NCI-H510A treated with DMSO at 0.1 percent for 48 hours (cell line): ENCODE measurements at places on chromosomes 11 and 22.

DNA sequence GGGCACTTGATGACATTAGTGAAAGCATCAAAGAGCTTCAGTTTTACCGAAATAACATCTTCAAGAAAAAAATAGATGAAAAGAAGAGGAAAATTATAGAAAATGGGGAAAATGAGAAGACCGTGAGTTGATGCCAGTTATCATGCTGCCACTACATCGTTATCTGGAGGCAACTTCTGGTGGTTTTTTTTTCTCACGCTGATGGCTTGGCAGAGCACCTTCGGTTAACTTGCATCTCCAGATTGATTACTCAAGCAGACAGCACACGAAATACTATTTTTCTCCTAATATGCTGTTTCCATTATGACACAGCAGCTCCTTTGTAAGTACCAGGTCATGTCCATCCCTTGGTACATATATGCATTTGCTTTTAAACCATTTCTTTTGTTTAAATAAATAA lies 10.6 kb downstream of the REXO2 start:
- DNase-seq = no peak

DNA sequence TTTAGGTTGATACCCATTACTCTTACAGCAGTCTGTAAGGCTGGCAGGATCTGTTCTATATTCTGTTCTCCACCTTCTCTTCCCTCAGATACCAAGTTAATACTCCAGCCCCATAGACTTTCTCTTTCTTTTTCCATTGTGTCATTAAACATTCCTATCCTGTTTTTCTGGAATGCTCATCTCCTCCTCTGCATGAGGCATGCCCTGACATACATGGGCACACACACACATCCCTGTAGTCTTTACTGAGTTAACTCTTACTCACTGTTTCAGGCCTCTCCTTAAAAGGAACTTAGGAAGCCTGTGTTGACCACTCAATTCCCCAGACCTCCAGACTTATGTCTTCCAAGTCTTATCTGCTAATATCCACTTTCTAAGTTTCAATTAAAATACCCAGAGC lies 476.8 kb downstream of the METTL15 start:
- no peak for DNase-seq

GRCh38 chr11:128462922-128463321 lies 124.4 kb downstream of the ETS1 start:
- no peak for DNase-seq

DNA sequence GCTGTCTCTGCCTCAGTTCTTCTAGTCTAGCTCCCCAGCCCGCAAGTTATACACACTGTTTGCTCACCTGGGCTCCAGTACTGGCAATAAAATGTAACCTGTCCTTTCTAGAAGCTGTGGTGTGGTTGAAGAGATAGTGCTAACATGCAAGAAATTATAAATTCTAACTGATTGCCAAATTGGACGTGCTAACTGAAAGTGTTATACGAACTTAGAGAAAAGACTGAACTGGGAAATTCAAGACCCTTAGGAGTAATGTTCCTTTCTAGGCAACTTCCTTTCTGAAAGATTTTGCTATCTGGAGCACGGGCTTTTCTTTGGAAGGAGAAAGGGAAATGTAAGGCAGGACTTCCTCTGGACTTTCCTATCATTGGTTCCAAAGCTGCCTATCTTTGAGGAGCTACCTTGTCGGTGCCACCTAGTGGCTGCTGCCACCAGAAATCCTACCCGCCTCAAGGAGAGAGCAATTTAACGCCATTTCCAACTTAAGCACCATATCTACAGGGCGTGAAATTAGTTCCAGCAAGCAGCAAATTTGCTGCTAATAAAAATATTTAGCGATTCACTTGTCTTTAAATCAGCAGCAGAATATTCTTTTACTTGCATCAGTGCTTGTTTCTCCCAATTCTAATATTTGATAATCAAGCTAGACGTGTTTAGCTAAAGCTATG lies 12.7 kb upstream of the TMEM218 start:
- no peak for DNase-seq

DNA sequence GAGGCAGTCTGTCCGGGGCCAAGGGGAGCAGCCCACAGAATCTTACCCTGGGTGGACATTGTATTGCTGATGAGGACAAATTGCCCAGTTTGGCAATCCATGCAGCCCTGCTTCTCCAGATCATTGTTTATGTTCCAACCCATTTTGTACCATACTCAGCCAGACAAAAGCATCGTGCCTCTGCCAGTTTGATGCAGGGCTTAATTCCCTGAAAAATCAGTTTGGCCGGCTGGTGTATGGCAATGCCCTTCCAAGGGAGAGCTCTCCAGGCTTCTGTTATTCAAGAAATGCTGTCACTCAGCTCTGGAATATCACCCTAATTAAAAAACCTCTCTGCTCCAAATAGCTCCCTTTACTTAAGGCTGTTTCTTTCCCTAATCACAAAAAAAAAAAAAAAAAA lies 697.7 kb downstream of the TBC1D22A start:
- no peak for DNase-seq

- no peak for DNase-seq
Observed at GRCh38 chr11:28346721-28347120, 238.5 kb downstream of the METTL15 start.

DNA sequence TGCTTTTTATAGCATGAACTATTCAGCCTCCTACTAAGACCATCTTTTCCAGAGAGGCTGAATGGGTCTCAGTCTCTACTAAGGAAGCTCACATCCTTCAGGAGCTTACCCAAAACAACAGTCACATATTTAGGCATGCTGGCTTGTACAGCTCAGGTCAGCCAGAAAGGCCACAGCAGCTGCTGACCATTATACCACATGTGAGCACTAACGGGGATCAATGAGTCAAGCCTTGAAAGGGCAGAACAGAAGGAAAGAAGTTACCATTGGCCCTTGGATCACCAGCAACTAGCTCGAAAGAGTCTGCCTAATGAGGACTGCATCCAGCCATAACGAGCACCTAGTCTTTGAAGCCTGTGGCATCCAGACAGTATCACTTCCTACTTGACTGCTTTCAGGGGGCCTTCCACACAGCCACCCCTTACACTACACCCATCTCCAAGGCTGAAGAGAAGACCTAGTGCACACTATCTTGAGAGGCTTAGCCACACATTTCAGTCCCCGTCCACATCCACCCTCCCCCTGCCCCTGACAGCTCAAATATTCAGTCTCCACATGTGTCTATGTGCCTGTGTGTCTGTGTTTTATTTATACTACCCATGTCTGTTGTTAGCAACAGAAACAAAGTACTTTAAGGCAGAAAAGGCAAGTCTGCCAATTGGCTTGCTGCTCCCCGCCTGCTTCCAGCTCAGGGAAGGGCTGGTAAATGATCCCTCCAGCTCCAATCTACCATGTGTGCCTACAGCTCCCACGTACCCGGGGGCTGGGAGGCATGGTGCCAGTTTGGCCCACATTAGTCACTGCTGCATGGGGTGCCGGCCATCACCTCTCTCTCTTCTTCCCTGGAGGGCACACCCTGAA lies 95.5 kb downstream of the RPL27A start:
- no peak for DNase-seq

GRCh38 chr11:44325698-44326097 lies 15.8 kb upstream of the ALX4 start:
- no peak for DNase-seq

DNA sequence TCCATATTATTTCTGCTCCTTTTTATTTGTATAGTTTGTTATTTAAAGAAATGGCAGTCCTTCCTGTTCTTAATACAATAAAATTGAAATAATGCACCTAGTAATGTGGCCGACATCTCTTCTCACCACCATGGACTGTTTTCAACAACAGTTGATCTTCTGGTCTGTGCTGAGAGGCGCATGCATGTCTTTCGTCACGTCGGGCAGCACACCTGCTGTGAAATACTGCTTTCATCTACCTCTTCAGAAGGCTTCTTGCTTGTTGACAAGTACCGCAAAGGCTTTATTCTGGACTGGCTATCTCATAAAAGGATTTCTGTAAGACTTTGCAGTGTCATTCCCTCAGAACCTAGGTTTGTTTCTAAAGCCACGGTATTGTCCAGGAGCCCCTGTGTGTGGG lies 13.9 kb upstream of the MYO18B start:
- DNase-seq = peak; percentile 77

GRCh38 chr11:19049351-19049750 lies 11.2 kb downstream of the MRGPRX2 start:
- DNase-seq = no peak

GRCh38 chr11:75557666-75558494 lies 4.2 kb upstream of the SERPINH1 start:
- no peak for DNase-seq
